CD14-positive monocyte (primary cell): ENCODE measurements at places on chromosomes 2 and 18.

- peak; percentile 57 for DNase-seq
Measured at GRCh38 chr2:229335330-229335729, 64.2 kb upstream of the PID1 start.

- no peak for DNase-seq
Measured at GRCh38 chr2:168244318-168244717, 3.1 kb downstream of the STK39 start.

- DNase-seq: no peak
Measured at GRCh38 chr2:158378926-158379325, 77.6 kb downstream of the CCDC148 start.

- DNase-seq: no peak
Measured at GRCh38 chr18:13370995-13371625, 152.6 kb downstream of the LDLRAD4 start.

GRCh38 chr2:35548171-35548570 lies 807.4 kb upstream of the CRIM1 start:
- no peak for DNase-seq

GRCh38 chr2:232872826-232873225 lies 2.8 kb downstream of the SNORC start:
- no peak for DNase-seq

DNA sequence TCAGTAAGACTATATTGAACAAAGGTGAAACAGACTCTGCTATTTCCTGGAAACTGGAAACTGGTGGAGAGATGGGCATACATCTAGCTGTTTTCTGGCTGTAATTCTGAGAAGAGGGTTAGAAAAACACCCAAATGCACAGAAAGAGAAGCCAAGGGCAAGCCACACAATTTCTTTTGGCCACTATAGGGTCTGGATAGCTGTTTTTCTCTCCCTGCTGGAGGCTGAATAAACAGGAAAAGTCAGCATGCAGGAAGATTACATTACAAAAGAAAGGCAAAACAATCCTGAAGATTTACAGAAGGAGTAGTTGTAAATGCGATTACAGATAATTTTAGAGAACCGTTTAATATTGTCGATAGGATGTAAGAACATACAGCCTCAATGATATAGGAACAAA lies 186.2 kb upstream of the REG3G start:
- DNase-seq: no peak

GRCh38 chr18:63363951-63364350 lies 3.1 kb downstream of the KDSR start:
- DNase-seq: no peak

DNA sequence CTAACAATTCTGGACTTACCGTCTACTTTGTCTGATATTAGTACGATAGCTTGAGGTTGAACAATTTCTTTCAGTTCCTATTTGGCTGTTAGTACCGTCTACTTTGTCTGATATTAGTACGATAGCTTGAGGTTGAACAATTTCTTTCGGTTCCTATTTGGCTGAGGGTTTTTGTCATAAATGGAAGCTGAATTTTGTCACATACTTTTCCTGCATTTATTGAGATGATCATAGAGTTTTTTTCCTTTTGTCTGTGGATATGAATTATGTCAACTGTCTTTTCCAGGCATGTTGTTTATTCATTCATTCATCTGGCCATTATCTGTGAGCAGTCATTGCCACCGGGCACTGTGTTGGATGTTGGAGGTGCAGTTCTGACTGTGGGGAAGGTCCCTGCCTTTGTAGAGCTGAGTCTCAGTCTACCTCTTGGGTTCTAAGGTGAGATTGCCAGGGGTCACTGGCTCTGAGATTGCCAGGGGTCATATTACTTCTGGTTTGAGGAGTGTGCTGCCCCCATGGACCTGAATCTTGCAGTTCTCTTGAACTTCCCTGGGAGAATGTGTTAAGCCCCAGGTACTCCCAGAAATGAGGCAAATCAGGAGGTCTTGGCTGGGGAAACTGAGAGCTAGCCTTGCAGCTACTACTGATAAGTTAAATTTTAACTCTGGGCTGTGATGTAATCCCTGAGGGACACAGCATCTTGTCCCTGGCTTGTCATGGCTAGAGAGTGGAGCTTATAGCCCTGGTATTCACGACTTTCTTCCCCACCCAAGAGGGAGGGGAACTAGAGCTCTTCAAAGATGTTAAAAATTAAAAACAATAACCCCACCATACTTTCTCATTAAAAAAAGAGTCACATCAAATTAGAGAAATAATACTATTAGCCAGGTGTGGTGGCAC lies 89.1 kb upstream of the MBOAT2 start:
- peak; percentile 5 for DNase-seq

DNA sequence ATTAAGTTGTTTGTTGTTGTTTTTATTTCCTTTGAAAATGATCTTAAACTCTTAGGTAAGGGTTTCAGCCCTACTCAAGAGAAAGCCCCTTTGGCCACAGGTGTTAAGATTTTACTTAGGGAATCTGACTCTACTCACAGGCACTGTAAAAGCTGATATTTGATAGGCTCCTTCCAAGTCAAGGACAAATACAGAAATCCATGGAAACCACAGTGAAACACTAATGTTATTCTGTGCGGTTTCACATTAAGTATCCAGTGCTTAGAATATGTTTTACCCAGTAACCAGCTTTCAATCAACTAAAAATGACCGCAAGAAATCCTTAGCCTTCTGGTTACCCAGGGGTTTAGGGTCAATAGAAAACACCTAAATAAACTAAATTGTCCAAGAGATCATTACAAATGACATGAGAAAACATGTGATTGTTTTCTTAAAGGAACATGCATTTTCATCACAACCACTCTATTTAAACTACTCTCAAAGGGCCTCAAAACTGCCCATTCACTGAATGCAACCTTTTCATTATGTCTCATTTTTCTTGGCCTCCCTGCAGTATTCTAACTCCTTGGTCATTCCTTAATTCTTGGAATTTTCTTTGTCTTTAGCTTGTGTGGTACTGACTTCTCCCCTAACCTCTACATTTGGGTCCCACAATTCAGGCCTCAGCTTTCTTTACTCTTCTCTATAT lies 56.0 kb downstream of the CDH2 start:
- DNase-seq: no peak

DNA sequence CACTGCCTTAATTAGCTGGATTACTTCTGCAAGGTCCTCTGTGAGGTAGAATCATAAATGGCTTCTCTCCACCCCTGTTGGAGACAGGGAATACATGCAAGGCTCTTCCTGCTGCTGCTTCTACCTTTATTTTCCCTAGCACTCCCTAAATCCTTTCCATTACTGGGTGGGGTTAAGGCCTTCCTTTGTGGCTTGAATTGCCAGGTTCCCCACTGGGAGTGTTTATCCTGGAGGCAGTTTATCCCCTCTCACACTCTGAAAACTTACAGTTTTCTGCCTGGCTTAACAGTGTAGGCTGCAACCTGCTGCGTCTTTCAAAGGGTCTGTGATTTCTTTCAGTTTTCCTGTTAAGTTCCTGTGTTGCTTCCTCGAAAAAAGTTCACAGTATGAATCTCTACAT lies 1062.3 kb upstream of the CRIM1 start:
- no peak for DNase-seq

DNA sequence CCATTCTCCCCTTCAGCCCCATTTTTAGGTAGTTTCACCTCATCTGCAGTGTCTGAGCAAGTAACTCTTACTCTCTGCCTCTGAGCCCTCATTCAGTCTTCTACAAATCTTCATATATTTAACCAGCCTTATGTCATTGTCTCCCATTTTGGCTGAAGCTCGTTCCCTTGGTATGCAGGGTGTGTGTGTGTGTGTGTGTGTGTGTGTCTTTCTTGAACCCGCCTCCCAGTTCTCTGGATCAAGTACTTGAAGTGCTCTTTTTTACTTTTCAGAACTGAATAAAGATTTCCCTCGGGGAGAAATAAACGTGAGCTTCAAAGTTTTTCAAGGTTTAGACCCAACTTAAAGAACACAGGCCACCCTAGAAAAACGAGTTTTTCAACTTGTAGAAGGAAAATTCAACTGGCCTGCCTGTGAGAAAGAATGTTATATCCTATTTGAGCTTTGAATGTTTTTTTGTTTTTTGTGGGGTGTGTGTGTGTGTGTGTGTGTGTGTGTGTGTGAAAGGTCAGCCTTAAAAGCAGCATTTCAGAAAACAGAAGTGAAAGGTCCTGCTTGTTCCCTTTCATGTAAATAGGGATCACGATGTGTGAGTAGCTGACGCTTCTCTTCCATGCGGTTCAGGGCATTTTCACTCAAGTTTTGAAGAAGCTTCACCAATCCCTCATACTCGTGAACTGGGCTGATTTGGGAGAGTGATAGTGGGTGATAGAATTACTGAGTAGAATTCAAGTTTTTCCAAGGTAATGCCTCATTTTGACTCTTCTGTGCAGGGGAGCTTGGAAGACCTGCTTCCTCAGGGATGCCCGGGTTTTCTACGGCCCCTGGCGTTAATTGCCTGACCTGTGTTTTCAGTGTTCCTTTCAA lies 50.6 kb upstream of the EML6 start:
- peak; percentile 73 for DNase-seq

GRCh38 chr2:86186431-86186830 lies 8.8 kb downstream of the IMMT start:
- no peak for DNase-seq

DNA sequence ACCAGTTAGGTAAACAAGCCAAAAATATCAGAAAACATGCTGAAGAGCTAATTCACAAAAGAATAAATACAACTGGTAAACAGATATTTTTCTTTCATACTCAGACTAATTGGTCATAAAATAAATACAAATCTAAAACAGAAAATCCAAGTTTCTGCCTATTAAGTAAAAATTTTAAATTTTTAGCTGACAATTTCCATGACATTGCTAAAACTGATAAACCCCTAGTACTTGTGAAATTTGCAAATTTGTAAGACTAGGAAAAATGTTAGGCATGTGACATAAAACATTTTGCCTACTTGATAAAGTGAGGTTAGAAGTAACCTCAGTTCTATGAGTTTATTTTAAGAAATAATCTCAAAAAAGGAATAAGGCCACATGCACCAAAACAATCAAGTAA lies 356.1 kb downstream of the LRATD1 start:
- DNase-seq: no peak

- peak; percentile 30 for DNase-seq
Measured at GRCh38 chr18:58529714-58530354, 99.1 kb downstream of the ALPK2 start.

DNA sequence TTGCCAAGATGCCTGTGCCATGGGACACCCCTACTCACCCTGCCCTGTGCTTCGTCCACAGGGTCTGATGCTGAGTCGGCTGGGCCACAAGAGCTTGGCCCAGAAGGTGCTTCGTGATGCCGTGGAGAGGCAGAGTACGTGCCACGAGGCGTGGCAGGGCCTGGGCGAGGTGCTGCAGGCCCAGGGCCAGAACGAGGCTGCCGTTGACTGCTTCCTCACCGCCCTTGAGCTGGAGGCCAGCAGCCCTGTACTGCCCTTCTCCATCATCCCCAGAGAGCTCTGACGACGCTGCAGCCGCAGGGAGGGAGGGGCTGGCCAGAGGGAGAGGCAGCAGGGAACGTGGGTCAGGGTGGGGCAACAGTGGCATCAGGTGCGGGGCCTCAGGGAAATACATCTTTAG lies 81.5 kb downstream of the STPG4 start:
- no peak for DNase-seq

DNA sequence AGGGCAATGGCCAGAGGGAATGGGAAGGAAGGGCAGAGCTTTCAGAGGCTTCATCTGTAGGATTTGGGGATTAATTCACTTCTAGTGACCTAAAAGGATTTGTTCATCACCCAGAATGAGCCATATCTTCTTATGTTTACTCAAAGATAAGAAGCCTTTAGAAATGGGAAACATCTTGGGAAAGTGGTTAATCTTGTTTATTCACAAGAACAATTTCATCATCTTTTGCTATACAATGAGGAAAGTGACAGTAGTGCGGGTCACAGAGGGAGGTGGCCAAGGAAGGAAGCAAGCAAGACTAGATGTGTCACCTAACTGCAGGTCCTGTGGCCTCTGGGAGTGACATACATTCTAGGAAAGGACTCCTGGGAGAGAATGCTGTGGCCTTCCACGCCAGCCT lies 140.4 kb upstream of the ALPP start:
- DNase-seq: no peak

GRCh38 chr2:68879296-68879695 lies 8.1 kb upstream of the BMP10 start:
- DNase-seq: no peak

GRCh38 chr2:30691091-30691947 lies 115.9 kb downstream of the CAPN13 start:
- no peak for DNase-seq

DNA sequence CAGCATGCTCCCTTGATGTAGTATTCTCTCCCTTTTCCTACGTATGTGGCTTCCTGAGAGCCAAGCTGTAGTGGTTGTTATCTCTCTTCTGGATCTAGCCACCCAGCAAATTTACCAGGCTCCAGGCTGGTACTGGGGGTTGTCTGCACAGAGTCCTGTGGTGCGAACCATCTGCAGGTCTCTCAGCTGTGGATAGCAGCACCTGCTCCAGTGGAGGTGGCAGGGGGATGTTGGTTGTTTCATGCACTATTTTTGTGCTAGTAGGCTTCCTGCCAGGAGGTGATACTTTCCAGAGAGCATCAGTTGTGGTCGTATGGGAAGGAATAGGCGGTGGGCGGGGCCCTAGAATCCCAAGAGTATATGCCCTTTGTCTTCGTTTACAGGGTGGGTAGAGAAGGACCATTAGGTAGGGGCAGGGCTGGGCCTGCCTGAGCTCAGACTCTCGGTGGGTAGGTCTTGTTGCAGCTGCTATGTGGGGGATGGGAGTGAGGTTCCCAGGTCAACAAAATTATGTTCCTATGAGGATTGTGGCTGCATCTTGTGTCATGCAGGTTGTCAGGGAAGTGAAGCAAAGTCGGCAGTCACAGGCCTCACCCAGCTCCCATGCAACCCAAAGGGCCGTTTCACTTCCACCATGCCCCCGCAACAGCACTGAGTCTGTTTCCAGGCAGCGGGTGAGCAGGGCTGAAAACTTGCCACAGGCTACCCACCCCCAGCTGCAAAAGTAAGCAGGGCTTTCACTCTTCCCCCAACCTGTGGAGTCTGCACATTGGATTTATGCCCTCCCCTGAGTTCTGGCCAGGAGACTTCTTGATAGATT lies 1139.5 kb downstream of the BCL11A start:
- no peak for DNase-seq

- DNase-seq: no peak
Measured at GRCh38 chr18:63539904-63540510, 2.2 kb upstream of the SERPINB12 start.

DNA sequence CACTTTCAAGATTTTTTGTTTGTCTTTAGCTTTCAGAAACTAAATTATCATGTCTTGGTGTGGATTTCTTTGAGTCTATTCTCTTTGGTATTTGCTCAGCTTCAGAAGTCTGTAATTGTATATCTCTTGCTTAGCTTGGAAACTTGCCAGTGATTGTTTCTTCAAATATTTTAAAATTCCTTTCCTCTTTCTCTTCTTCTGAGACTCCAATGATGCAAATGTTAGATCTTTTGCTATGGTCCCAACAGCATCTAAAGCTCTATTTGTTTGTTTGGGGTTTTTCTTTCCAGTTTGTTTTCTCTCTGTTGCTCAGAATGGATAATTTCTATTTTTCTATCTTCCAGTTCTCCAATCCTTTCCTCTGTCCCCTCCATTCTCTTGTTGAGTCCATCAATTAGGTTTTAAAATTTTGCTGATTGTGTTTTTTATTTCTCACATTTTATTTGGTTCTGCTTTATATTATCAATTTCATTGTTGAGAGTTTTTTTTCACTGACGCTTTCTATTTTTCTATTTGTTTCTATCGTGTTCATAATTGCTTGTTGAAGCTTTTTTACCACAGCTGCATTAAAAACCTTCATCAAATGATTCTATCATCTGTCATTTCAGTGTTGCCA lies 81.5 kb upstream of the DAPL1 start:
- no peak for DNase-seq

GRCh38 chr2:140892911-140893637 lies 1237.7 kb downstream of the LRP1B start:
- no peak for DNase-seq

- DNase-seq: no peak
Measured at GRCh38 chr2:13616616-13617015, 899.9 kb downstream of the TRIB2 start.
